ENCODE measurements at places on chromosomes 11 and 22.

- ATAC-seq: no peak
Observed at GRCh38 chr22:29314537-29315285, 786 bp downstream of the RASL10A start.

DNA sequence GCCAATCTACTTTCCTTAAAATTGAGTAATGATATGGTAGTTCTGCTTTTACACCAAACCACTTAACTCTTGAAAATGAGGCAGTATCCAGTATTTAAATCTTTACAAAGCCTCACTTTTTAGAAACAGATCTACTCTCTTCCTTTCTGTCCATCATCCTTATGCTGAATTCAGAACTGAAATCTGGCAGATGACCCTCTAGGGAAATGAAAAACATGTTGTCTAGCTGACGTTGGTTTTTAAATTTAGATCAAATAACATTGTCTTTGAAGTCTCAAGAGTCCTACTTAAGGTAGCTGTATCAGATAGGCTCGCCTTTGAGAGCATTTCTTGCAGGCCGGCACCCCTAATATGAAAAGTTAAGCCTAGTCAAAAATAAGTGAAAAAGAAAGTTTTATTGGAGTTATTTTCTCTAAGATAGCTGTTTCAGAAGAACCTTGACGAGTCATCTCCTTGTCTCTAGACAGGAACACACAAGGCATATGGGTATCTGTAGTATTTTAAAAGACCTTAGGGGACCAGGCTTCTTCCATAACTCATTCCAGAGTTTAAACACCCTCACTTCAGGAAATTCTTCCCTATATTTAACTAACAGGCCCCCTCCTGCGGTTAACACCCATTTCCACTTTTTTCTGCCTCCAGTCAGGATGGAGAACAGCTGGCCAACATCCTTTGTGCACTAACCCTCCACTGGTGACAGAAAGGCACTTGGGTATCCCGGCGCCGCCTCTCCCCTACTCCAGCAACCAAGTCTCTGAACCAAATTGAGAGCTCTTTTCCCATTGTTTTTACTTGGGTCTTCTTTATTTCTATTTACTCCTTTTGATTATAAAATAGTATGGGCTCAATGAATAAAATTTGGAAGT is 81.2 kb downstream of the WNT11 start:
- no peak for ATAC-seq

- peak; percentile 88 for ATAC-seq
Observed at GRCh38 chr11:95556342-95557163, 233.0 kb downstream of the FAM76B start.

- ATAC-seq: no peak
Observed at GRCh38 chr11:86558841-86559240, 113.6 kb downstream of the ME3 start.

- ATAC-seq: no peak
Observed at GRCh38 chr11:76756341-76756741, 26.8 kb upstream of the TSKU start.

DNA sequence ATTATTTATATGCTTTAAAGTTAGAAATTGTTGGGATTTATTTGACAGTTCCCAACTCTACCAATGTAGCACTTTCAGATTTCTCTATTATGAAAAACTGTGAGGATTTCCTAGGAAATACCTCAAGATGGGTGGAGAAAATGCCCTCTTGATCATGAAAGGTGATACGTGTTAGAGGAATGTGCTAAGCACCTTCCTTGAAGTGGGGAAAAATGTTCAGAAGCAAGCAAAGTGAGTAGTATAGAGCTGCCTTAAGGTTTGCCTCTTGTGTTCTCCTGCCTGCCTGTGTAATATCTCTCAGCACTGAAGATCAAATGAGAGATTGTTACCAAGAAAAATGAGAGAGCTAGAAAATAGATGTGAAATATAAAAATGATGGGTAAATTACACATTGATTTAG is 58.2 kb downstream of the YAP1 start:
- no peak for ATAC-seq

- peak; percentile 59 for ATAC-seq
Observed at GRCh38 chr22:36331306-36331911, 56.4 kb downstream of the MYH9 start.

- no peak for ATAC-seq
Observed at GRCh38 chr22:24809331-24809730, 3.3 kb downstream of the SGSM1 start.

DNA sequence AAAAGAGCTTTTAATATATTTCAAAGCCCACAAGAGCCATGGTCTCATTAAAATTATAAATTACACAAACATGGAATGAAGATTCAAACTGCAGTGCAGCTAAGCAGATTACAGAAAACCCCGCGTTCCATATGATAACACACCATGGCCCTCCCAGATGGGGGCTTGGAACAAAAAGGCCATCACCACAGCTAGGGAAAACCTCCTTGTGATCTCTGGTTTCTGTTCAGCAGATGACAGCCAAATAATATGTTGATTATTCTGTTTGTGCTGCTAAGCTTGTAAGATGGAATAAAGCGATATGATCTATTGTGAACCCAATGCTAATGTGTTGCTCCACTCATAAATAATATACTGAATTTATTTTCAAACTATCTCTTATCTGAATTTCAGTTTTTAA is 28.5 kb downstream of the IMMP1L start:
- no peak for ATAC-seq

DNA sequence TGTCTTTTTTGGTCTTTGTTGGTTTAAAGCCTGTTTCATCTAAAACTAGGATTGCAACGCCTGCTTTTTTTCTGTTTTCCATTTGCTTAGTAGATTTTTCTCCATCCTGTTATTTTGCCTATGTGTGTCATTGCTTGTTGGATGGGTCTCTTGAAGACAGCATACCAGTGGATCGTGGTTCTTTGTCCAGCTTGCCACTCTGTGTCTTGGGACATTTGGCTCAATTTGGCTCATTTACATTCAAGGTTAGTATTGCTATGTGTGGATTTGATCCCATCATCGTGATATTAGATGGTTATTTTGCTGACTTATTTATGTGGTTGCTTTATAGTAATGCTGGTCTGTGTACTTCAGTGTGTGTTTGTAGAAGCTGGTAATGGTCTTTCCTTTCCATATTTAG is 31.4 kb upstream of the ANKK1 start:
- no peak for ATAC-seq

- no peak for ATAC-seq
Observed at GRCh38 chr11:114196997-114197703, 99.0 kb upstream of the NNMT start.

DNA sequence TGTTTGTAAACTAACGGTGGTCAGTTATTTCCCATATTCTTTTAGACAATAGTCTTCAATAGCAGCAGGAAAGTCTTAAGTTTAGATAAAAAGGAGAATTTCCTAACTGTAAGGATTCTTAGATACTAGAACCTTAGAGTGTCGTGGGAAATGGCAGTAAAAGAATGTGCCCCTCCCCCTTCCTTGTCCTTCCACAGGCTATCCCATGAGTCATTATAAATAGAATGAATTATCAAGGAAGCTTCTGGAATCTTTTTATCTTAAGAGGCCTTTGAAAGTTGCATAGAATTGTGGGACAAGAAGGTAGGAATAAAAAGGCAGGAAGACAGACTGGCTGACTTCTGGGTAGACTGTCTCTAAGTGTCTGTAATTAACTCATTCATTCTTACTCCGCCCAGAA is 165.2 kb upstream of the TBCEL start:
- no peak for ATAC-seq

GRCh38 chr11:1564535-1565172 is 7.4 kb downstream of the DUSP8 start:
- ATAC-seq: no peak

DNA sequence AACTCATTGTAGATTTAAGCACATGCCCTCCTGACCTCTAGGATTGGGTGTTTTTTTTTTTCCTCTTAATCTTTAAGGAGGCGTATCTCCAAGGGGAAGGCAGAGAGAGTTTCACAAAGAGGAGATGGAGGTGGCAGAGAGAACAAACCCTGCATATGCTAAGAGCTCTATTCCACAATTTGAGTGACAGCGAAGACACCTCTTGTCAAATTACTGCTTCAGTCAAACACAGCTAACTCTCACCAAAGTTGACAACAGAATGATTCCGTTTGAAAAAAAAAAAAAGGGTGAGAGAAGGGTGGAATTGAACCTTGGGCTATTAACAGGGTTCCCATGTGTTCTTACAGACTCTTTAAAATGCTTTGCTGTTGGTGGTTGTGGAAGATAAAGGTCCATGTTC is 112.6 kb downstream of the NXPE2 start:
- no peak for ATAC-seq
